NCI-H146 (cell line): ENCODE measurements at places on chromosomes 3 and 15.

DNA sequence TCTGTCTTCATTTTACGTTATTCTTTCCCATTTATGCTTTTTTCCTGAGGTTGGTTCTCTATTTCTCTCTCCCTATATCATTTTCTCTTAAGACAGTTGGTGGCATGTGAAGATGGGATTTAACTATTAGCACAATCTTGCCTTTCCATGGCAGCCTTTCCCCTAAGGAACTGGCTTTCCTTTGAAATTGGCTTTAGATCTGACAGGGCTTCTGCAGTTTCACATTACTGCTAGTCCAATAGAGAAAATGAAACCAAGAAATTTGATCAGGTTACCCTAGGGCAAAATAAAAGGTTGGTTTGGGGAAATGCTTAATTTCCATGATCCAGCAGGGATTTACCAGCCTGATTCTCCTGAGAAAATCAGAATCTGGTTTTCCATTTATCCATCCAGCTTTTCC lies 22.7 kb upstream of the CHL1 start:
- peak; percentile 29 for DNase-seq

DNA sequence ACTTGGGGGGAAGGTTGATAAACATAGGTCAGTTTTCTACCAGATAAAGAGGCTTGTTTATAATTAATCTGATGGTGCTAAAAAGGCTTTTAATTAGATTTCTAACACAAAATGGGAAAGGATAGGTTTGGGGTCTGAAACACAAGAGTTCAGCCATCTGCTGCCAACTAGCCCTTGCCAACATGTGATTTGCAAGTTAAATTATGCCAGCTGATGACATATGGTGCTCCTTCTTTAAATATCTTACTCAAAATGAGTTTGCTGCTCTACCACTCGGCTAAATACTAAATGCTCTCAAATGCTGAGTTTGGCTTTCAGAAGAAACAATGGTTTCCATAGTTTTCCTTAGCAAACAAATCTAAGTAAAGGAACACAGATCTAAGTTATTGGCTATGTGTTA lies 557.8 kb upstream of the CCDC54 start:
- DNase-seq, result no peak

DNA sequence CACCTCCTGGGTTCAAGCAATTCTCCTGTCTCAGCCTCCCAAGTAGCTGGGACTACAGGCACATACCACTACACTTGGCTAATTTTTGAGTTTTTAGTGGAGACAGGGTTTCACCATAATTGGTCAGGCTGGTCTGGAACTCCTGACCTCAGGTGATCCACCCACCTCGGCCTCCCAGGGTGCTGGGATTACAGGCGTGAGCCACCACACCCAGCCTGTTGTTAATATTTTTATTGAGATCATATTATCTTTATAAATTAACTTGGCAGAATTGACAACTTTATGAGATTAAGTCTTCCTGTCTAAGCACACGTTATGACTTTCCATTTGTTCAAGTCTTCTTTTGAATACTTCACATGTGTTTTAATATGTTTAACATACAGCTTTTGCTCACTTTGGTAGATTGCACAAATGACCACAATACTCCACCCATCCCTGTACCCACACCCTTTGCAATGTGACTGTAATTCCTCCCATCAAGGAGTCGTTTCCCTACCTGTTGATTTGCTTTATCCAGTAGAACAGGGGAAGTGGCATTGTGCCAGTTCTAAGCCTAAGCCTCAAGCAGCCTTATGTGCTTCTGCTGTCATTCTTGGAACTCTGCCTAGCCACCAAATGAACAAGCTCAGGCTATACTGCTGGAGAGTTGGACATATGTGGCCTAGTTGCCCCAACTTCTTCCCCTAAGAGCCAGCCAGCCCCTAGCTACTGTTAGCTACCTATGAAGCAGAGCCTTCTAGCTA lies 8.2 kb downstream of the XYLB start:
- no peak for DNase-seq

DNA sequence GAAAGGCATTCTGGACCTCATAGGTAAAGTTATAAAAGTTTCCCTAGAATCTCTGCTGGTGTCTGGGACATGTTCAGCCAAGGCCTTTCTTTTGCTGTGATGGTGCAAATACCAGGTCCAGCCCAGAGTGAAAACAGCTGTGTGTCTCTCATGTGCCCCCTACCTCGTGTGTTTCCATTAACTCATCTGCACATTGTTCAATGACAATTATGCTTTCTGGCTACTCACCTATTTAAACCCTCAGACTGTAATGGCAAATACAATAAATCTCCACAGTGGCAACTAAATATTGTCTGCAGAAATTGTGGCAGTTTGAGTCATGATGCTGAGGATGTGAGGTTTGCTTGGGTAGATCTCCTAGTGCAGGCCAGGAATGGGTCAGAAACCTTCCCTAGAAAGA lies 53.1 kb upstream of the GALNT15 start:
- DNase-seq, result no peak

DNA sequence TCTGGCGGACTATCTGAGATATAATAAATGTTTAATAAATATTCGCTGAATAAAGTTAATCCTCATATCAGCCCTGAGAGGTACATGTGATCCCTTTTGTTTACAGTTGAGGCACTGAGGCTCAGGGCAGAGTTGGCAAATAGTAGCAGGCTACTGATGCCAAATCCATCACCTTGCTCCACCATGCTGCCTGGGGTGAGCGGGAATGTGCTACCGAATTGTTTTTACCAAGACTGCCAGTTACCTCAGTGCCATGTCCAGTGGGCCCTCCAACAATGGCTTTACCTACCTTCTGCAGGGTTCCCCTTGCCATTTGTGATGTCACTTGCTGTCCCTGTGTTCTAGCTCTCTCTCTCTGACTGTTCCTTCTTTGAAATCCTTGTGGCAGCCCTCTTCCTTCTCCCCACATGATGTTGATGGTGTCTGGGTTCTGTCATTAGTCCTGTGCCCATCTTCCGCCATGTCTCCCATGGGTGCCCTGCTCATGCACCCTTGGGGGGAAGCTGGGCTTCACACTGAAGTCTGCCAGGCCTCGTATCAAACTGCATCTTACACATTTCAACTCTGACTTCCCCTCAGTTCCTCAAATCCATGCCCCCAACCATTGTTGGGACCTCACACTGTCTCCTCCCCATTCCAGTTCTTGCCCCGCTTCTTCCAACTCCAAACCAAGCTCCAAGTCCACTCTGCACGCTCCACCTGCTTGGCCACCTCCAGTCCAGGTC lies 35.4 kb downstream of the SLCO2A1 start:
- DNase-seq, result no peak

DNA sequence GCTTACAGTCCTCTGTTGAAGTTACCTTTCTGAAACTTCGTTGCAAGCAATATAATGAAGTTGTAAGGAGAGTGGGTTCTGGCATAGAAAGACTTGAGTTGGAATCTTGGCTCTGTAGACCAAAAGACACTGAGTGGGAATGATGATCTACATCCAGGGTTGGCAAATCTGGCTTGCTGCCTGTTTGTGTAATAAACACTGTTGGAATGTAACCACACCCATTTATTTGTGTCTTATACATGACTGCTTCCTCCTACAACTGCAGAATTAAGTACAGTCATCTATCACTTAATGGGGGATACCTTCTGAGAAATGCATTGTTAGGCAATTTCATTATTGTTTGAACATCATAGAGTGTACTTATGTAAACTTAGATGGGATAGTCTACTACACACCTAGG lies 178.4 kb upstream of the SUCLG2 start:
- DNase-seq, result no peak

DNA sequence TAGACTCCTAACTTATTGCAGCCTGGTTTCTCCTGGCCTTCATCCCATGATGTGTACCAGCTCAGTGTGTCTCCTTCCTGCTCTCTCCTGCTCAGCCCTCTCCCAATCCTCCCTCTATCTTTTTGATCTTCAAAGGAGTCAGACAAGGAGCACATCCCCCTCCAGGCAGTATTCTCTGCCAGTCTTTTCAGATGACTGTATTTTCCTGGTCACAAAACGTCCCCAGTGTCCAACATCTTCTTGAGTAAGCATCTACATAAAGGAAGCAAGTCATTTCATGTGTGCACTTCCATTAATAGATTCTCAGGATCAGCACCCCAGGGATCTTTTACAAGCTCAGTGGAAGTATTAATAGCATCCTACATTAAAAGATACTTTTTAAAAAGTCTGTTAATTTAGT lies 148.9 kb upstream of the THBS1 start:
- no peak for DNase-seq

DNA sequence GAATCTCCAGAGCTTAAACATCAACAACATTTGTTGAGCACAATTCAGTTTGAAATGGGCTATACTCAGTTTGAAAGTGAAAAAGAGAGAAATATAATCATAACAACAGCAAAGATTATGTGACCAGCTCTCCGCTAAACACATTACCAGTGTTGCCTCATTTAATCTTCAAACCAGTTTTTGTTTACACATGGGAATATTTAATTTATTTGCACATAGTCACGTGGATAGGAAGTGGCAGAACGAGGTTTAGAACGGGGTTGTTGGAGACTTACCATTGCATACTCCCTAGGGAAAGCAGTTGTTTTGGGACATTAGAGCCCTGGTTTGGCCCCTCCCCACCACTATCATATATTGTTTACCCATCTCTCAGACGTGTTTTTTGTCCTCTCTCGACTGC lies 77.2 kb downstream of the IL1RAP start:
- peak; percentile 28 for DNase-seq
